ENCODE measurements at places on chromosomes 2 and 18.

GRCh38 chr2:34892256-34892655, 1293.2 kb upstream of the FAM98A start:
- DNase-seq = no peak

- DNase-seq = no peak
Observed at GRCh38 chr2:44009136-44009735, 13.4 kb upstream of the LRPPRC start.

- no peak for DNase-seq
Observed at GRCh38 chr2:98556344-98557033, 51.8 kb downstream of the COA5 start.

- no peak for DNase-seq
Observed at GRCh38 chr18:61743775-61744531, 148.9 kb downstream of the RNF152 start.

DNA sequence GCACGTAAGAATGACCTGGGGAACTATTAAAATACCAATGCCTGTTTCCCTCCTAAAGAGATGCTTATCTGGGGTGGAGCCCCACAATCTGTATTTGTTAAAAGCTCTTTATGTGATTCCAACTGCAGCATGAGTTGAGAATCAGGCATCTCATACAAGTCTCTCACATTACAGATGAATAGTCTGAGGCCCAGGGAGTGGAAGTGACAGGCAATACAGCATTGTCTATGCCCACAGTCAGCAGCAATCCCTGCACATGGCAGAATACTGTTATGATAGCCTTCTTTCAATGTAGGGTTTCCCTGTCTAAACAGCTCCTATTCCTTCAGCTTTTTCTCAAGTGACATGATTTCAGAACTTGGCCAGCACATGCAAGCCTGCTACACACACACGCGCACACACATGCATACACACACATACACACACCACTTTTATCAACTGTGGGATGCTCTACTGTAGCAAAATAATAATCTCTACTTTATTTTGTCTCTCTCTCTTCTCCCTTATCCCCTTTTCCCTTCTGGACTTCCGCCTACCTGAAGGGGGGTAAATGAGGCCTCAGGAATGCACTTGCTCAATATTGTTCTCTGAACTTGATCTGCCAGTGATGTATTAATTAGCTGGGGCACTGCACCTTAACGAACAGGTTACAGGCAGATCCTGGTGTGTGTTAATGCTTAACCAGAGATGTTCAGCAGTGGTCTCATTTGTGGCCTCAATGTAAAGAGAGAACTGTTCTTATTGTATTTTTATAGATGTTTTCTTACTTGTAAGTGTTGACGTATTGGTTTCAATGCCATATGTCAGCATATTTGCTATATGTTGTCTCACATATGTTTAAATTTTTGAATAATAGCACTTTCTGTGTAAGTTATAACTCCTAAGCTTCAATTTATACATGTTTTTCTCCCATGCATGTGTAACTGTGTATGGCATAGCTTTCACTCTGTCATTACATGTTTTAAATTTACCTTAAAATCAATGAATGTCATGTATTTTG, 116.0 kb downstream of the SETBP1 start:
- no peak for DNase-seq

DNA sequence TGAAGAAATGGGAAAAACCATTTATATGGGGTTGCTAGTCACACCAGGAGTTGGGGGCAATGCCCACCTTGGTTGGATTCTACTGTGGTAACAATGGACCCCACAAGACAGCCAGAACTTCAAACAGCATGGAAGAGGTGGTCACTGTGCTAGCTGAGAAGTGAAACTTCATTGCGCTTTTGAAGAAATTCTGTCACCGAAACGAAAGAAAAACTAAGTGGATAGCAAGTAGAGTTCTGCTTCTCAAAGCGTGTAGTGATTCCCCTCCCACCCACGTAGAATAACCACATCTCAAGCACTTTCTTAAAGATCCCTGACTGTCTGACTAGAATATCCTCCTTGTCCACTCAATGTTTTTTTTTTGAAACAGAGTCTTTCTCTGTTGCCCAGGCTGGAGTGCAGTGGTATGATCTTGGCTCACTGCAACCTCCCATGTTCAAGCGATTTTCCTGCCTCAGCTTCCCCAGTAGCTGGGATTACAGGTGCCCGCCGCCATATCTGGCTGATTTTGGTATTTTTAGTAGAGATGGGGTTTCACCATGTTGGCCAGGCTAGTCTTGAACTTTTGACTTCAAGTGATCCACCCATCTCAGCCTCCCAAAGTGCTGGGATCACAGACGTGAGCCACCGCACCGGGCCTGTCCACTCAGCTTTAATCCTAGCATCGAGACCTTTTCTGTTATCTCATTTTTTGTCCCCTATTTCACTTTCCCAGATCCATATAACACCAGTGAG, 30.1 kb upstream of the CCL20 start:
- DNase-seq = no peak

- no peak for DNase-seq
Observed at GRCh38 chr2:20803226-20803682, 19.6 kb downstream of the LDAH start.

DNA sequence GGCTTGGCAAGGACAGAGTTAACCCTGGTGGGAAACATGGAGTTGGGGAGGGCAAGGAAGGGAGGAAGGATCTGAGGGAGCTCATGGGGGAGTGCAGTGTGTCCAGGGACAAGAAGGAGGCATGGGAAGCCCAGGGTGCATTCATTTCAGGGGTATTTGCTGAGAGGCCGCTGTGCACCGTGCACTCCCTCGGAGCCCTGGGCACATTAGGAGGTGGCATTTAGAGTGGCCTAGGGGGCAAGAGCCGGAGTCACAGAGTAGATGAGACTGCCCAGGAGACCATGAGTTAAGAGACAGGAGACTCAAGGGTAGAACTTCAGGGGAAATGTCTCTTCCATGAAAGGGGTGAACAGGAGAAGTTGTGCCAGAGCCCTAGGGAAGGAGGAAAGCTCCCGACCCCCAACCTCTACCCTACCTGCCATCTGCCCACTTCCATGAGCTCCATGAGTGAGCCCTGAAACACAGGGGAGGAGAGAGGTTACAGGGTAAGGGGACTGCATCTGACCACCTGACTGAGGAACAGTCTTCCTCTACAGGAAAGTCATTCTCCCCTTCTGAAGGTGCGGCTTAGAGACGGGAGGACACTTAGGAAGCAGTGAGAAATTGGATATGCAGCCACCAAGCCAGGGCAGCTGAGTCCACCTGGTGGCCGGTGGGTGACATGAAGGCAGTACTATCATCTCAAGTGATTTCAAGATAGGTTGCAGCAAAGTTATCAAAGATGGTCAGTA, 58.5 kb upstream of the COPS8 start:
- no peak for DNase-seq

DNA sequence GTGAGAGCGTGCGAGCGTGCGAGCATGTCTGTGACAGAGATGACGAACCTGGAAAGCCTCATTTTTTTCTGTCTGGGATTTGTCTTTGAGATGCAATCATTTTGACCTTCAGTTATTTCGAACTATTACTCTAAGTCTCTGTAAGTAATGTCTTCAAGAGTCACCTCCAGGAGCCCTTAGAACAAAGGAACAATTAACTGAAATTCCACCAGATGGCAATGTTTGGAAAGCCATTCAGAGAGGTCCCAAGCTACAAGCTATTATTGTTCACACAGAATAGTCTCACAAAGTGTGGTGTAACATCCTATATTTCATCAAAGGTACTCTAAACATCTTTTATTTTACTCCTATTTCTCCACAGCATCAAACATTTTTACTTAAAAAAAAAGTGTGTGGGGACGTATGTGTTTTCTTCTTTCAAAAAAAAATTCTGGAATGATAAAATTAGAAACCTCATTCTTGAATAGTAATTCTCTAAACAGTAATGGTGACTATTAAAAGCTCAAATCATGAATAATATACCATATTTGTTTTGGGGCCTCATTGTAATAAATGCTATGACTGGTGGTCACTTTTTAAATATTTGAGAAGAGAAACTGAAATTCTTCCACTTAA, 35.1 kb upstream of the MAPRE2 start:
- no peak for DNase-seq

GRCh38 chr2:212274215-212274614, 264.4 kb downstream of the ERBB4 start:
- DNase-seq = no peak

- no peak for DNase-seq
Observed at GRCh38 chr2:222859786-222860612, 837 bp upstream of the ACSL3 start.

- no peak for DNase-seq
Observed at GRCh38 chr2:97707362-97708047, 5.9 kb upstream of the ZAP70 start.

- DNase-seq = no peak
Observed at GRCh38 chr18:80232710-80233109, 14.6 kb downstream of the PARD6G start.

GRCh38 chr18:41579185-41579584, 375.8 kb upstream of the PIK3C3 start:
- DNase-seq = no peak

DNA sequence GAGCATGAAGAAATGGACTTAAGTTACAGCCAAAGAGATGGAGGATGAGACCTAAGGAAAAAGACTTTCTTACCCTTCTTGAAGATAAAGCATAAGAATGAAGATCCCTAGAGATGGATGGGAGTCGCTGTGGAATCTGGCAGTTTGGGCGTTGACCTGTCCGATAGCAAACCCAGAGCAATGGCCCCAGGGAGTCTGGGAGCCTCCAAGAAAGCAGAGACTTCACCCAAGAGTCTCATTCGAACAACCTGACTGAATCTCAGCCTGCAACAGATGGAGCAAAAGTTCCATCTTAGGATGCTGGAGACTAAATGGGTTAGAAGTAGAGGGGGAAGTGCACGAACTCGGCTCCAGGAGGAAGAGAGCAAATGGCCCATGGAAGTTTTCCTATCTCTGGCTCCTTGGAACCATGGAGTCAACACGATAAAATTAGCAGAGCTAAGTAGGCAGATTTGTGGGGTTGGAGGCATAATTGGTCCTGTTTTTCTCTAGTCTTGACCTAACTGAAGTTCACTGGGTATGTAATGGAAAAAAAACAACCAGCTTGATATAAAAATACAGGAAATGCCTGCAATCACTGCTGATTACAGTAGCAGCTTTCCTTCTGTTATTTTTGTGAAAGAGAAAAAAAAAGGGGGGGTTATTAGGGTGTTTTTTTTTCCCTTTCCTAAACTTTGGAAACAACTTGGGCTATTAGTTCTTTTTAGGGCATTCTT, 178.4 kb upstream of the EPAS1 start:
- DNase-seq = no peak

DNA sequence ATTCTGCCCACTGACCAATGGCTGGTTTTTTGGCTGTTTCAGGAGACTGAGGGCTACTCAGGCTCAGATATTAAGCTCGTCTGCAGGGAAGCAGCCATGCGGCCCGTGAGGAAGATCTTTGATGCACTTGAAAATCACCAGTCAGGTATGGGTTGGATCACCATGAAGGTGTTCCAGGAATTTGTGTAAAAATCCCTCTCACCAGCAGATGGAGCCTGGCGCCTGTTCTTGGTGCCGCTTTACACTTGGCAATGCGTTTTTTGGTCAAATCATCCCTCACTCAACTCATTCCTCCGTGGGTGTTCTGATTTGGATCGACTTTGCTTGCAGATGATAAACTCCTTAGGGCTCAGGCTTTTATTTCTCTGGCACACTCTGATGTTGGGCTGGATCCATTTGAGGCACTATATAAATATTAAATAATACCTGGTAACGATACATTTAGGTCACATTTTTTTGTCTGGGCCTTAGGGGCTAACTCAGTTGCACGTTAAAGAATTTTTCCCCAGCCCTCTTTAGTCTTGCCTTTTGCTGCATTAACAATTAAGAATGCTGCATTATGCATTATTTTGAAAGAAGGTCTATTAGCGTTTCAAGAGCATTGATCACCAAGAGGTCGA, 50.0 kb downstream of the HDHD2 start:
- DNase-seq = peak; percentile 9

DNA sequence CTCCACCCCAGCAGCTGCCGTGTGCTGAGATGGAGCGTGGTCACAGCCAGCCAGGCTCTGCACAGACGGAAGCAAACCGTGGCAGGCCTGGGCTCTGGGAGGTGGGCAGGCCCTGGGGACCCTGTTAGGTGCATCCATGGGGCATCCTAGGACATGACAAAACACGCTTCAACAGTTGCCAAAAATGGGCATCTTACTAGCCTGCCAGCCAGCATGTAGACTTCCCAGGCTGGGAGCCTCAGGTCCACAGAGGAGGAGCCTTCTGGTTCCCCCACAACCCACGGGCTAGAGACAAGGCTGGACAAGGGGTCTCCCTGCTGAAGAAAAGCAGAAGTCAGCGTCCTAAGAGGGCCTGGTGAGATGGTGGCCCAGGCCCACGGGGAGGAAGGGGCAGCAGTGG, 139.5 kb downstream of the HDAC4 start:
- no peak for DNase-seq

DNA sequence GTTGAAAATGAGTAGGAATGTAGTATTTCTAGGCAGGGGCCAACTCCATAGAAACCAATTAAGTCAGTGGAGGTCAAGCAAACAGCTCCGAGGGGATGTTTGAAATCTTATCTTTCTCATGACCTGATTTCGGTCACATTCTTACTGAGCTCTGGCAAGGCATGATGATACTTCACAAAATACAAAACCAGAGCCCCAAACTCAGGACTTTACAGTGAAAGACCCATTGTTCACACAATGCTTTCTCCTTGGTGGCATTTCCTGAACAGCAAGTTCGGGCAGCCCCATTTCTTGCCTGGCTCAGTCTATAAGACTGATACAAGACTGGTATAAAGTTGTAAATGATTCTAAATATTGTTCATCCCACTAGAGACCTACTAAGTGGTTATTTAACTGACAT, 53.3 kb downstream of the LAMA1 start:
- DNase-seq = no peak

DNA sequence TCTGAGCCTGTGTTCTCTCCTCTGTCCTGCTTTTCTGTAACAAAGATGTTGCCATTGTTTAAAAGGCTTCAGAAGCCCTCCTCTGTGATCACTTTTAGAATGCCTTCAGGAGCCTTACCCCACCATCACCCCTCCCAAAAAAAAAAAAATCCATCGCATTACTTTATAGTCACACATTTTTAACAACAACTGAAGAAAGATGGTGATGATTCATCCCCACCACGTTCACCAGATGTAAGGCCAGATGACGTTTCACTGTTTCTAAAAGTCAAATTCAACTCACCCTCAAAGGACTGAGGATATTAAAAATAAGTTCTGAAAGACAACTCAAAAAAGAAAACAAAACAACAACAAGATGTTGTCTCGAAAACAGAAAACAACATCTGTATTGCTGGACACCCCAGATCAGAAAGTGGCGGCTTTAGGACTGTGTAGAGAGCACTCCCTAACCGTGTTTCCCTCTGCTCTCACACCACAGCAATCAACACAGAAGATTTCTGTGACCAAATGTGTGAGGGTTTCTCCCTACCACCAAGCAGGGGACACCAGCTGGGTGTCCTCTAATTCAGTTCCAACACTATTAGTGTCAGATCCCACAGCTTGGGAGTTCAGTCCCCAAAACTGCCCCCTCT, 61.9 kb upstream of the CREB1 start:
- no peak for DNase-seq

All from stimulated activated CD8-positive, alpha-beta memory T cell treated with anti-CD3 and anti-CD28 coated beads, Interleukin-15, amount 100 ng/mL, for 24 hours (primary cell).